ENCODE measurements at places on chromosomes 7 and 10. TPM values are rescaled to one million over a fixed set of nuclear protein-coding genes. Genes with fewer than 3 reads are reported as not detected.

Gene ANK3
- total RNA-seq = 2.0 TPM

GRCh38 chr7:29879609-29880008, 73.3 kb downstream of the WIPF3 start:
- no peak for DNase-seq

GRCh38 chr7:123749537-123749857, 694 bp upstream of the WASL start:
- DNase-seq = peak; percentile 86

DNA sequence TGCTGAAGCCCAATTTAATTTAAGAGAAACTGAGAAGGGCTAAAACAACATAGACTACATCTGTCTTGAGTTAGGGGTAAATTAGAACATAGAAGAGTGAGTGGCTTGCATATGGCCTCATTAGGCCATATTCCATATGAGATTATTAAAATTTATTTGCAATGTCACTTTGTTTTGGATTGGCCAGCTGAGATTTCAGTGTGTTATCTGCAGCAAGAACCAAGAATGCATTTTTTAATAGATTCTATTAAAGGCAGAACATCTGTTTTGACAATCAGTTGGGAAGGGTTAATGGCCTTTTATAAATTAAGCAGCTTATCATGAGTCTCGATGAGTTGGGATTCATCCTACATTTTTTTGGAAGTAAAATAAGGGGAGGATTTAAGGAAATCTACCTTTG, 236.2 kb downstream of the DGKB start:
- DNase-seq = no peak

GRCh38 chr10:58517081-58517480, 4.4 kb downstream of the BICC1 start:
- no peak for DNase-seq

- no peak for DNase-seq
Observed at GRCh38 chr10:89861584-89862301, 160.4 kb downstream of the KIF20B start.

GRCh38 chr7:99095698-99096097, 48.2 kb downstream of the SMURF1 start:
- DNase-seq = no peak

Gene JCAD
- total RNA-seq = 0.53 TPM

- DNase-seq = no peak
Observed at GRCh38 chr10:94035982-94036765, 42.4 kb downstream of the PLCE1 start.

DNA sequence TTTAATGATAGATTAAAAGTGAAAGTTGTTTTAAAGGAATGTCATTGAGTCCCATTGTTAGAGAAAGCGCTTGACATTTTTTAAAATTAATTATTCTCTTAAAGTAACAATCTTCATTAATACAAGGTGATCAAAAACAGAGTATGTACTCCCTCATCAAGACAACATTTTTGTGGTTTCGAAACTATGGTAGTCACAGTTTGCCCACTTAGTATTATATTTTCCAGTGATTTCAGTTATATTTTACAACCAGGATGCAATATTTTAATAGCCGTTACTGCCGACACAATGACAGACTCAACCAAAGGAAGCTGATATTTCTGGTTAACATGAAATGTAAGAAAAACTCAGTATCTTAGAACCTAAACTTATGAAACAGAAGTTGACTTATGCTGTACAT, 31.3 kb downstream of the MKX start:
- DNase-seq = no peak

Gene ACTL6B
- total RNA-seq = not detected

Gene CPXM2
- total RNA-seq = 1.4 TPM

DNA sequence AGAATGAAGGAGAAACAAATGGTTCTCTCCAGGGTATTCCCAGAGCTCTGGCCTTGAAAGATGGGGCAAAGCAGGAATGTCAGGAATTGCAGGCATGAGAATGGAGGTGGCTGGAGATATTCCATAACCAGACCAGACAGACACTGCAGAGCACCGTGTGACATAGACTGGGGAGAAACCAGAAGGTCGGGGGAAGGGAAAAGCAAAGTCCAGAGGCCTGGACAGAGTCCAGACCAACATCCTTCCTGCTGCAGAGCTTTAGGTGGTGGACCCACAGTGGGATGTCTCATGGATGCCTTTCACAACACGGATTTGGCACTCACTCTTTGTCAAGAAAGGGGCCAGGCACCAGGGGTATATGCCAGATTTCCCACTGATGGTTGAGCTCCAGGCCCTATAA, 177.2 kb upstream of the INHBA start:
- no peak for DNase-seq

DNA sequence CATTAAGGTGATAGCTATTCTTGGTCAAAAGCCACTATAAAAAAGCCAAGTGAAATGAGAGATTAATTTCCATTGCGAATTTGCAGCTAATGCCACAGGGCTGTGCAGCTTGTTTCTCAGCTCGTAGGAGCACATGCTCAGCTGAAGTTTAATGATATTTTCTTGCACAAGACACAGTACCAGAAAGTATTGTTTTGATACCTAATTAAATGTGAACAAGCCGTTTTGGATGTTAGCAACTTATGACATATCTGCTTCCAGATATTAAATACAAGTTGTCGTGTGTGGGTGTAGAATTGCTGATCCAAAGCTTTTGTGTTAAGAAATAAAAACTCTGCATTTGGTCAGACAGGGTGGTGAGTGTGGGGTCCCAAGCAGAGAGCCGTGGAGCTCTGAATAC, 47.2 kb downstream of the ADARB2 start:
- DNase-seq = no peak

Gene LRRC4
- total RNA-seq = not detected

DNA sequence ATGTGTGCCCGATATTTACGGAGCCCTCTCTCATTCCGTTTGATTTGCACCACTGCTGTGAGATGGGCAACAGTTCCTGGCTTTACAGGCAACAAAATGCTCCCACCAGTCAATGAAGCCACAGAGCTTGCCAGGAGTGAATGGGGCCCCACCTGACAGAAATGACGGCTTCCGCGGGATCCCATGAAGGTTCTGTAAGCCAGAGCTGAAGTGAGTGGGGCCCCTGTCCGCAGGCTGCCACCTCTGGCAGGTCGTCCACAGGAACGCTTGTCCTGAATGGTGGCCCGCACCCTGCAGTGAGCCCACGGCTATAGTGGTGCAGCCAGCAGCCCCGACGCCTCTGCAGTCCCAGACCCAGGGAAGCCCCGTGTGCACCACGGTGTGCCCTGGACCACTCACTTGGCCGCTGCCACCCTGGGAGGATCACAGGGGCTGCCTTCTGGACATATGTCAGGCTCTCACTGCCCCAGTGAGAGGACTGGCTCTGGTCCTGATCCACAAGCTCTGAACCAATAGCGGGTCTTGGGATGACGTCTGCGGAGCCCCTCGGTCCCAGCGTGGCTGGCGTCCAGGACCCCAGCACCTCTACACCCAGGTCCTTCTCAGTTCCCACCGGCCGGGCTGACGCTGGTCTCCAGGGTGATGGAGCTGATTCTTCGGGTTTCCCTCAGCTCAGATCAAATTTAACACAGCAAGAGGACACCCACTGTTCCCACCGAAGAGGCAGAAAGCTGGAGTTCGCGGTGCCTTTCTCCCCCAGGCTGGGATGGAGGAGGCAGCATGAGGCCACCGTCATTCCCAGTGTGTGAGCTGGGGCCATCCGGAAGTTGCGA, 511.9 kb downstream of the DNAJB6 start:
- no peak for DNase-seq

Gene HTR5A
- 0.11 TPM for total RNA-seq

DNA sequence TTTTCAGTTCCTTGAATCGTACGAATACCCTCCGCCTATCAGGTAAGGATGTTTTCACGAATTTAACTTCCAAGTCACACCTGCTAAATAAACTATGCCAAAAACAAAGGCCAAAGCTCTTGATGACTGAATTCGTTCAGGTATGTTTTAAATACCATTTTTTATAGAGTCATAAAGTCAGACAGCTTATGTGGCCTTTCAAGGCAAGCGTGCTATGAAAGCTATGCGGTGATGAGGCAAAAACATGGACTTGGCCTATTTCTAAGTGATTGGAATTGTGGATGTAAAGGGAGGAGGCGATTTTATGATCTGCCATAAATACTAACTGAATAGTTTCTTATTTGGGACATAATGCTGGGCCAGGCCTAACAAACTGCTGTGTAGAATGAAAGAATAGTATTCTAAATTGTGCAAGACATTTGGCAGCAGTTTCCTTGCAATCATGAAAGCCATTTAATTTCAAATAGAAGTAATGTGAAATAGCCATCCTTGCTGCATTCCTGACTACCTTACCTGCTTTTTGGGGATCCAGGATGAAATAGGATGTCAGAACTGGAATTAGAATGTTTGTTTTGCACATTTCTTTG, 14.0 kb downstream of the SLC39A12 start:
- DNase-seq = no peak

DNA sequence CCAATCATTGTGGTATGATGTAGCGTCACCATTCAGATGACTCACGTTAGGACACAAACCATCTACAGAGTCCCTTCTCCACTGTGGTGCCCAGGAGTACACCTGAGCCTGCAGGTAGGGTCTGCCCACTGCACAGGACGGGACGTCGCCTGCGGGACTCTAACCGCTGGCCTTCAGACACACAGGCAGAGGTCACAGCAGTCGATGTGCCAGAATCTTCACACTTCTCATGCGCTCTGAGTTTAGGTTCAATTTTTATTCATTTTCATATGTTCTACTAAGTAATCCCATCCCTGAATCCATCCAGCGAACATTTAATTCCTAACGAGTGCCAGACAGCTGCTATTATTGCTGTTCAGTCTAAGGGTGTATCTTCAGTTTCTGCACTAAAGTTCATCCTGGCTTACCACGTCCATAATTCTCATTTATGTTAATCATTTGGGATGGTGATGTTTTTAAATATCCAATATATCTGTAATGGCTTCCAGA, 73.3 kb downstream of the CXCL12 start:
- no peak for DNase-seq

DNA sequence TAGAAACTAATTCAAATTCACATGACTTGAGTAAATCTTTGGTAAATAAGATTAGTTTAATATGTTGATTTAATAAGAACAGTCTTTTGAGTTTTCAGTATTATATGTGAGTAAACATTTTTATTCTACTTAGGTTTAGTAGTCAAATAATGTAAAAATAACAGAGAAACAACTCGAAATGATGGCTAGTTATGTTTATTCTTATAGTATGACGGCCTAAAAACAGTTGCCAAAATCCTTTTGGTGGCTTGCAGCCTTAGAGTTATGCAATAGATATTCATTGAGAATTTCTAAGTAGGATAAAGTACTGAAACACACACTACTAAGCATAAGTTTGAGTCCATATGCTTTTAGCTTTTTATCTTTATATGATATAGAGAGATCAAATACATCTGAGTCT, 184.8 kb downstream of the GNAI1 start:
- no peak for DNase-seq

- DNase-seq = peak; percentile 23
Observed at GRCh38 chr7:41777894-41778596, 75.2 kb upstream of the INHBA start.

Gene IFIT1B
- not detected for total RNA-seq

GRCh38 chr10:93591065-93591808, 9.8 kb downstream of the RBP4 start:
- DNase-seq = no peak

GRCh38 chr10:28783087-28783486, 105.8 kb downstream of the BAMBI start:
- no peak for DNase-seq

Gene NANOS1
- 5.7 TPM for total RNA-seq

Gene C7orf33
- total RNA-seq = not detected

- DNase-seq = no peak
Observed at GRCh38 chr10:133353202-133353959, 4.4 kb downstream of the FUOM start.

- DNase-seq = peak; percentile 14
Observed at GRCh38 chr7:148151778-148152177, 438.8 kb upstream of the C7orf33 start.

GRCh38 chr7:47685151-47685550, 103.2 kb upstream of the TNS3 start:
- no peak for DNase-seq

Gene LRIT2
- total RNA-seq = not detected

- DNase-seq = no peak
Observed at GRCh38 chr10:132652936-132653590, 115.5 kb downstream of the INPP5A start.

All from SK-MEL-5 (cell line).